ENCODE measurements at places on chromosomes 6 and 20. TPM values are rescaled to one million over a fixed set of nuclear protein-coding genes. Genes with fewer than 3 reads are reported as not detected.

The SMIM28 gene
- total RNA-seq: not detected

The KIFC1 gene
- 52.4 TPM for total RNA-seq

The ZNF318 gene
- total RNA-seq: 4.7 TPM

The CALHM4 gene
- 0.39 TPM for total RNA-seq

The LBP gene
- total RNA-seq: 0.06 TPM

The UNC5CL gene
- total RNA-seq: 0.25 TPM

The TSPO2 gene
- total RNA-seq: not detected

The PDSS2 gene
- total RNA-seq: 11.1 TPM

The FBXL4 gene
- 7.9 TPM for total RNA-seq

The PLG gene
- not detected for total RNA-seq

The CCN6 gene
- not detected for total RNA-seq

The HLA-DRB1 gene
- 1.4 TPM for total RNA-seq

The CRISP3 gene
- not detected for total RNA-seq

The DDX27 gene
- 33.9 TPM for total RNA-seq

The SYNDIG1 gene
- 0.47 TPM for total RNA-seq

The RIPPLY2 gene
- total RNA-seq: not detected

The SLC35D3 gene
- not detected for total RNA-seq

The JAG1 gene
- 9.9 TPM for total RNA-seq

The AK9 gene
- 1.3 TPM for total RNA-seq

The COL11A2 gene
- total RNA-seq: 0.10 TPM

The PARD6B gene
- total RNA-seq: 1.6 TPM

The FAM217A gene
- not detected for total RNA-seq

The LHFPL5 gene
- not detected for total RNA-seq

The OR2B6 gene
- not detected for total RNA-seq

The HLA-DQB2 gene
- not detected for total RNA-seq

The CPXM1 gene
- not detected for total RNA-seq

The SAMD10 gene
- not detected for total RNA-seq

The GSTA3 gene
- not detected for total RNA-seq

The SCRT2 gene
- total RNA-seq: not detected

The TULP1 gene
- not detected for total RNA-seq

The MYLK2 gene
- total RNA-seq: 0.14 TPM

The ISM1 gene
- total RNA-seq: 0.47 TPM

The TFAP2A gene
- total RNA-seq: 5.0 TPM

The PLA2G7 gene
- not detected for total RNA-seq

The HSPA1L gene
- total RNA-seq: 1.0 TPM

The EBF4 gene
- 4.8 TPM for total RNA-seq

The STX11 gene
- total RNA-seq: not detected

The SNAI1 gene
- total RNA-seq: 10.5 TPM

The CST4 gene
- total RNA-seq: not detected

The SUMO4 gene
- total RNA-seq: not detected

The RCAN2 gene
- 1.0 TPM for total RNA-seq

The FOXO3 gene
- 6.2 TPM for total RNA-seq

The FAM209A gene
- total RNA-seq: not detected

The MUCL3 gene
- total RNA-seq: not detected

The RSPH9 gene
- not detected for total RNA-seq

The CLIC5 gene
- total RNA-seq: not detected

The PEX6 gene
- 39.2 TPM for total RNA-seq

The NTSR1 gene
- not detected for total RNA-seq

The EPHA7 gene
- total RNA-seq: 5.6 TPM

The MCHR2 gene
- not detected for total RNA-seq

The NKX2-2 gene
- total RNA-seq: 0.56 TPM

The CLIC1 gene
- 730 TPM for total RNA-seq

The ACTL10 gene
- not detected for total RNA-seq

The TAP1 gene
- 66.1 TPM for total RNA-seq

The NR2E1 gene
- 0.39 TPM for total RNA-seq

The PROKR2 gene
- total RNA-seq: not detected

The GTSF1L gene
- total RNA-seq: not detected

The XKR7 gene
- not detected for total RNA-seq

The TAB2 gene
- 15.5 TPM for total RNA-seq
